ENCODE measurements at places on chromosomes 7 and 10. TPM values are rescaled to one million over a fixed set of nuclear protein-coding genes. Genes with fewer than 3 reads are reported as not detected.

DNA sequence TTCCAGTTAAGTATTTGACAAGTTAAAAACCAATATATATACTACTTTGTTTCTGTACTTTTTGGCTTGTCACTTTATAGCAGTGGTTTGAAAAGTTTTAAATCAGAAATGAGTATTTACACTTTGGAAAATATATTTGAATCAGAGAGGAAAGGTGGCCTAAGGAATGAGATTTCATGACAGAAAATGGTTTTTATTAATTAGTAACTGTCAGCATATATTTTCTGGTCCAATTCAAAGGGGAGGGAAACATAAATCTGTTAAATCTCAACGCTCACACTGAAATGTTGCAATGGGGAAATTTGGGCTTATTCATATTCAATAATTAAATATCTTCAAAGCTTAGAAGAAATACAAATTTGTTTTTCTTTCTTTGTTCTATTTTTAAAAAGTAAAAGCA is 100.1 kb downstream of the GRB10 start:
- no peak for DNase-seq

GRCh38 chr7:23074443-23075261 is 30.9 kb upstream of the KLHL7 start:
- no peak for DNase-seq

The VGF gene
- total RNA-seq = not detected

DNA sequence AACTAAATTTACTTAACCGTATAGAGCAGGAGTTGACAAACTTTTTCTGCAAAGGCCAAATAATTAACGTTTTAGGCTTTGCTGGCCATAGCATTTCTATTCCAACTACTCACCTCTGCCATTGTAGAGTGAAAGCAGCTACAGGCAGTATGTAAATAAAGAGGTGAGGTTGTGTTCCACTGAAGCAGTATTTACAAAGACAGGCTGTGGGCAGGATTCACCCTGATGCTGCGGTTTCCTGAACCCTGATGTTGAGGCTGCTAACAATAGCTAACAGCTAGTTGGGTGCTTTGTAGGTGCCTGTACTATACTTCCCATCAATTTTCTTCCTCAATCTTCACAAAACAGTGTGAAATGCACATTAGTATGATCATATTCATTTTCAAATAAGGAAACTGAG is 47.0 kb upstream of the LAMB1 start:
- DNase-seq = no peak

GRCh38 chr7:117217106-117218035 is 105.5 kb downstream of the WNT2 start:
- peak; percentile 63 for DNase-seq

The UCN3 gene
- not detected for total RNA-seq

The EPHA1 gene
- total RNA-seq = 0.48 TPM

The EGFR gene
- total RNA-seq = 23.4 TPM

DNA sequence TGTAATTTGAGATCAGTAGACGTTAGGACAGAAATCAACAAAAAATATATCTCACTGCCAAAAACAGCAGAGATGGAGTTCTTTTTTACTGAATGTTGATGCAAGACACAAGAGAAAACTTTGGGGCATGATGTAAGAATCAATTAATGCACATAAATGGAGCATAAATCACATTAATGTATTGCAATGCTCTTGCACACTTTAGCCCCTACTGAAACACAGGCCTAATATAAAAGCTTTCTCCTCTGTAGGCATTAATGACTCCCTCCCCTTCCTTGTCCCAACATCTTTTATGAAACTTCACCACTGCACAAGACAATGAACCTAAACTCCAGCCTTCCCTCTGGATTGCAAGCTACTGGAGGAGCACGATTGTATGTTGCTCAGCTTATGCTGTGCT is 58.8 kb downstream of the CACNA2D1 start:
- no peak for DNase-seq

DNA sequence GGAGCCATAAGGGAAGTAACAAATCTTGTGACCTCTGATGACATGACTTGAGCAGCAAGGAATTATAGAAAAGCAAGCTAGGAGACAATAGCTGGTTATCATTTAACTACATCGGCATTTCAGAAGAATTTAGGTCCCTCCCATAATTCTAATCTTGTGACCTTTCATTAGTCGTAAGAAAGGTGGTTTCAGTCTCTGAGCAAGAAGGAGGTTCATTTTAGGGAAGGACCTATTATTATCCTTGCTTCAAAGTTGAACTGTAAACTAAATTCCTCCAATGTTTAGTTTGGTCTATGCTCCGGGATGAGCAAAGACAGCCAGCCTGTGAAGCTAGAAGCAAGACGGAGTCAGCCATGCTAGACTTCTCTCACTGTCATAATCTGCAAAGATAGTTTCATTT is 159.6 kb downstream of the SLC16A9 start:
- DNase-seq = no peak

- peak; percentile 83 for DNase-seq
Measured at GRCh38 chr10:117541909-117542705, 439 bp upstream of the EMX2 start.

- DNase-seq = peak; percentile 91
Measured at GRCh38 chr10:46282842-46283574, 3.8 kb upstream of the ANTXRL start.

The GNG11 gene
- total RNA-seq = 35.6 TPM

The SLC26A3 gene
- total RNA-seq = 6.3 TPM

DNA sequence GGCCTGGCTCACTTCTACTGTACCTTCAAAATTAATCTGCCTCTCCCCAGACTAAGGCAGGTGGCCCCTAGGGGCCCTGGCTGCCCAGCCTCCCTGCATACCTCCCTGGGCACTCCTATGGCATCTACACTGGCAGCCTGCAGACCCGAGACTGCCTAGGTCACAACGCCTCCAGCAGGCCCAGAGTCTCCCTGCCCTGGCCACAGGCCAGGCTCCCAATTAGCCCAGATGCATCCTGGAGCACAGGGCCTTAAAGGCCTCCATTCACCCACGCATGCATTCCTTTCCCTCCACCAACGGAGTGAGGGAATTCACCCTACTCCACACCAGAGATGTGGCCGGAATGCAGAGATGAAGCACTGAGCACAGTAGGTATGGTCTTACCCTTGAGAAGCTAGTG is 1.9 kb downstream of the CHAT start:
- no peak for DNase-seq

GRCh38 chr10:110137142-110137545 is 70.3 kb upstream of the MXI1 start:
- DNase-seq = peak; percentile 82

The LRRC17 gene
- 3.1 TPM for total RNA-seq

DNA sequence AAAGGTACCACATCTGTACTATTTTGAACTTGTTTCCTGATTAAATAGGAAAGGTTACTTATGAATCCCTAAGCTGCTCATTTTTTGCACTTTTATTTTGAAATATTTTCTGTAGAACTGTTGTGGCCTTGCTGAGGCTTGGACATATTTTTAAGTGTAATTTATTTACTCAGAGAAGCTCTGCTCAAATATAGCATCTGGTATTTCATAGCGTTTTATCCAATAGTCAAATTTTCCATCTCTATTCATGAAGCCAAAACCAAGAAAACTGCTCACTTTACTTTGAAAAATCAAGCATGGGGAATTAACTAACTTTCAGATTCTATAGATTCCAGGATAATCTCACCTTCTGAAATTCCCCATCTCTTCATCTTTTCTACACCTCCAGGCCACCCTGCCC is 6.6 kb upstream of the FAM3C start:
- peak; percentile 25 for DNase-seq

The CTNNA3 gene
- 32.7 TPM for total RNA-seq

DNA sequence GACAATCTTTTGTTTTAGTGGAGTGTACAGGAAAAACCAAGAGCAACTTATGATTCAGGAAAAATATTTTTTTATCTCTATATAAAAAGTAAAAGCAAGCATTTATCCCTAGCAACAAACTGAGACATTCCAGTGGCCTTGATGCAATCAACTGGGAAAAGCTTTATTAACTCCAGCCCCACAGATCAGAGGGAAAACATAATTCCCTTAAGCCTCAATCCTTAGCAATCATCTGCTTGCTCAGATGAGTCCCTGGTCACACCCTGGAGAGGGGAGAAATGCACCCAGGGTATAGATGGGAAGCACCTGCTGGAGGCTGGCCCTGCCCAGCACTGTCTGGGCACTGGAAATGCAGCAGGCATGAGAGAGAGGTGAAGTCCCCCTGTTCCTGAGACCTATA is 636.6 kb downstream of the TNS3 start:
- peak; percentile 93 for DNase-seq

GRCh38 chr7:158824028-158824427 is 5.3 kb downstream of the ESYT2 start:
- DNase-seq = no peak
